ENCODE measurements at places on chromosomes 2 and 18.
A peak's percentile ranks its signal among the peaks of the same experiment; 100 is the strongest.

DNA sequence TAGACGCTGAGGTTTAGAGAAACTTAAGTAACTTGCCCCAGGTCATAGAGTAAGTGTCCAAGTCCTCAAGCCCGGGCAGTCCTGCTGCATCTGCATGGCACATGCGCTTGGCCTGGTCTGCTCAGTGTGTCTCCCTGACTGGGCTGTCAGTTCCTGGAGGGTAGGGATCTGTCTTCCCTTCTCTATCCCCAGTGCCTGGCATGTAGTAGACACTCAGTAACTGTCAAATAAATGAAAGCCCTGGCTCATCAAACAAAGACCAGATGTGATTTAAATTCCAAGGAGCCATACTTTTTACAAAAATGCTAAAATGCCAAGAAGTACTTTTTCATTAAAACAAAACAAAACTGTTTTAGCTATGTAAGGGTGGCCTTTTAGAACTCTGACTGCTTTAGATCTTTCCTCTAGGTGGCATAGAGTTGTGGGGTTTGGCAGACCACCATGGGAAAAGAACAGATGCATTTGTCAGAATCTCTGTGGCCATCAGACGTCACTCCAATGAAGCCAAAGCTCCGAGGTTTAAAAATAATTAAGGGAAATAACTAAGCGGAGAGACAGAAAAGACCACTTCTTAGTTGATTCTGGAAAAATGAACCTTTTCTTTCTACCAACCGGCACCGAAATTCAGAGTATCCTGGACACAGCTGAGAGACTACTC lies 34.0 kb downstream of the EPAS1 start:
- no peak for DNase-seq

DNA sequence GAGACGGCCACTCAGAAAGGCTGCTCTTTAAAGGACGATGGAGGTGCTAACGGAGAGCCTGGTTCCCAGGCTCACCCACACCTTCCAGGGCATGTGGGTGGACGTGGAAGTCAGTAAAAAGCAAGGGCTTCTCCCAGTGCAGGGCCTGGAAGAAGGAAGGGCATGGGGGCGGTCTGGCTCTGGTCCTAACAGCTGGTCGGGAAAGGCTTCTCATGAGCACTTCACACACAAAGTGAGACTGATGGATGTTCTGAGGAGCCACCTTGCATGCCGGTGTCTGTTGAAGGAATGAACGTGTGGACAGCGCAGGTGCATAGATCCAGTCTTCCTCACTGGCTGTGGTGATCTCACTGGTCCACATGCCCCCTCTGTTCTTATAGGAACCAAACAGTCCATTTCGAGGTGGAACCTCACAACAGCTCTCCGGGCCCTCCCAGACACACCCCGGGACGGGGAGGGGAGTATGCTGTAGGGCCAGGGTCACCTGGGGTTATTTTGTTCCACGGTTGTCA lies 90.6 kb upstream of the UXS1 start:
- no peak for DNase-seq

- no peak for DNase-seq
Measured at GRCh38 chr2:135055182-135055786, 3.2 kb downstream of the RAB3GAP1 start.

GRCh38 chr2:240511351-240512108 lies 46.3 kb downstream of the ANKMY1 start:
- DNase-seq: no peak

- DNase-seq: peak; percentile 63
Measured at GRCh38 chr2:238554468-238555315, 128.0 kb downstream of the ASB1 start.

- DNase-seq: no peak
Measured at GRCh38 chr2:235535423-235536130, 41.7 kb downstream of the AGAP1 start.

GRCh38 chr2:222606306-222606705 lies 49.6 kb downstream of the FARSB start:
- DNase-seq: no peak

DNA sequence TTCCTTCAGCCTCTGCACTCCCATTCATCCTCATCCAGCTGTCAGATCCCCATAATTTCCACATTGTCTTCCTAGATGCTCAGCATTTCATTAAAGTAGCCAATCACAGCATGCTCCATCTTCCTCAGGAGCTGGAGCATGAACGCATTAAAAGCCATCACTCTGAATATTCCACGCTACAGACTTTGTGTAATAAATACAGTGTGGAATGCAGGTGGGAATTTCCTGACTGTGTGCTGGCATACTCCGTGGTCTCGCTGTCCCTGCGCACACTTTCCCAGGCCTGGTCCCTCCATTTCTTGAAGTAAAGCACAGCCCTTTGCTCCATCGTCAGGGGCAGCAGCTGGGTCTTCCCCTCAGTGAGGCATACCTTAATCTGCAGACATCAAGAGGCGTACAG lies 123.7 kb upstream of the NCK2 start:
- no peak for DNase-seq

DNA sequence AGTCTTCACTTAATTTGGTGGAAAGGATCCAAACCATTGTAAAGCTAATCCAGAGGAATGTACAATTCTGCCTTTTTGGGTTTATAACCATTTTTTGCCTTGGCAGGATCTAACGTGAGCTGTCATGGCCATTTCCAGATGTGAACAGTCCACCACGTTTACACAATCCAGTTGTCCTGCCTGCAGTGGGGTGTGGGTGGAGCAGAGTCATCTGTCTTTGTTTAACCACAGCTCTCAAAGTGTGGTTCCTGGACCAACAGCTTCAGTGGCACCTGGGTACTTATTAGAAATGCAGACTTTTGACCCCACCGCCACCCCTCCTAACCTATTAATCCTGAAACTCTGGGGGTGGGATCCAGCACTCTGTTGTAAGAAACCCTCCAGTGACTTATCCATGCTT lies 35.9 kb downstream of the FHOD3 start:
- DNase-seq: no peak

- no peak for DNase-seq
Measured at GRCh38 chr2:17592731-17593409, 52.4 kb downstream of the VSNL1 start.

- DNase-seq: no peak
Measured at GRCh38 chr2:238486123-238486848, 59.6 kb downstream of the ASB1 start.

DNA sequence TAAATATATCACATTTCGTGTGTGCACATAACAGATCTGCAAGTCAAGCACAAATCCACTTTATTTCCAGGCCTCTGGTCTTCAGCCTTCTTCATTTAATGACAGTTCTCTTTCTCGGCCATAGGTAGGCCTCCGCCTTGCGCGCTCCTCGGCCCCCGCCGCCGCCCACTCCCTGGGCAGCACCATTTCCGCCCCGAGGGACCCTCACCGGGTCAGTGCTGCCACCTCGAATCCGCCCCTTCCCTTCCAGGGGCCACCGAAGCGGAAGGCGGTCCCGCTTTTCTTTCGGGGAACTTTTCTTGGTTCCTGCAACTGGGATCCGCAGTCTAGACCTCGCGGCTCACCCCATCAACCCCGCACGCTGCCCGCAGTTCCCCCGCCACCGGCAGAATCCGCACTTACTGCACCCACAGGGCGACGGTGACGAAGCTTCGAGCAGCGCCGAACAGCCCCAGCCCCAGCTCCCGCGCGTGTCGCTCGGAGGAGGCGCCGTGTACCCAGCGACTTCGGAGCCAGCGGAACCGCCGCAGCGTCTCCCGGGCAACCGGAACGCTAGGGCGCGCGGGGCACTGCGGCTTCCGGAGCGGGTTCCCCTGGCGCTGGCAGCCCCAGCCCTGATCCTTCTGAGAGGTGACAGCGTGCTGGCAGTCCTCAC lies at the start of gene CDKL4:
Gene CDKL4, minus strand, starts transcription at position 502 of the 655 bp plus-strand sequence.
- no peak for DNase-seq

DNA sequence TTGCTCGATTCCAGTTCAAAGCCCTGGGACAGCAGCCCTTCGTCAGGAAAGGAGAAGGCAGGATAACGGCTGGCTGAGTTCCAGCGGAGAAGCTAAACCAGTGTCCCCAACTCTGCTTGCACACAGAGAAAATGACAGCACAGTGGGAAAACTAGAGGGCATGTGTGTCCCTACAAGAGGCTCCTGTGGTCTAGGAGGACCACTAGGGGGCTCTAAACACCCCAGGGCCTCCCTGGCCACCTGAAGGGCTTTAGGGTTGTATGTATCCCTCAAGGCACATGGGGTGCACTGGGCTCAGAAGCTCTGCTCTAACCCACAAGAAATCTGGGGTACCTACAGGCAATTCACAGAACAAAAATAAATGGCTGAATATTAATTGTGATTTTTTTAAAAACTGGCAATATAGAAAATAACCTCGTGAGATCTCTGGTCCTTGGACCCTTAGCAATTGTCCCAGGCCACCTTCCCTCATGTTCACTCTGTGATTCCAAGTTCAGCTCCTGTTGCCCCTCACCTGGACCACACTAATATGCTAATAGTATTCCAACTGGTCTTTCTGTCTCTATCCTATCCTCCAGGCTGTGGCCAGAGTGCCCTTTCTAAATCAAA lies 17.5 kb downstream of the STAT1 start:
- no peak for DNase-seq

- DNase-seq: no peak
Measured at GRCh38 chr2:68715353-68716041, 19.1 kb upstream of the ARHGAP25 start.

- no peak for DNase-seq
Measured at GRCh38 chr2:135245071-135245470, 193.0 kb downstream of the RAB3GAP1 start.

GRCh38 chr2:50402654-50402960 lies 629.3 kb downstream of the NRXN1 start:
- no peak for DNase-seq

DNA sequence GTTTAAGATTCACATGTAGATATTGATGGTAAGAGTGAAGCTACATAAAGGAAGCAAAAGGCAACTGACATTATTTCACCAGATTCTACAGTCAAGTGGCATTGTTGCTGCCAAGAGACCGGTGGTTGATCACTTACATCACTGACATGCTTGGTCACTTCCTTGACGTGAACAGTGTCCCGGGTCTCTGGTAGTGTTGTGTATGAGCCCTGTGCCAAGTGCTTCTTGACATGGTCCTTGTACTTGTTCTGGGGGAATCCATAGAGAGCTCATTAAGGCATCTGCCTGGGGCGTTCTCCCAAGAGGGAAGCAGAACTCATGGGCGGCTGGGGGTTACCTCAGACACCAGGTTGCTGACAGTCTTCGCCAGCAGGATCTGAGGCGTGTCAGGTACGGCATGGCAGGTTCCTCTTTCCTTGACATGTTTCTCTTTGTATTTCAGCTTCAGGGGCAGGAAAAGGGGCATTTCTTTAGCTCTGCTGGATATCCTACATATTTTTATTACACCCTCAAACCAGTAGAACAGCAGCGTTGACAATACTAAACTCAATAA lies 116.2 kb downstream of the RIF1 start:
- no peak for DNase-seq

DNA sequence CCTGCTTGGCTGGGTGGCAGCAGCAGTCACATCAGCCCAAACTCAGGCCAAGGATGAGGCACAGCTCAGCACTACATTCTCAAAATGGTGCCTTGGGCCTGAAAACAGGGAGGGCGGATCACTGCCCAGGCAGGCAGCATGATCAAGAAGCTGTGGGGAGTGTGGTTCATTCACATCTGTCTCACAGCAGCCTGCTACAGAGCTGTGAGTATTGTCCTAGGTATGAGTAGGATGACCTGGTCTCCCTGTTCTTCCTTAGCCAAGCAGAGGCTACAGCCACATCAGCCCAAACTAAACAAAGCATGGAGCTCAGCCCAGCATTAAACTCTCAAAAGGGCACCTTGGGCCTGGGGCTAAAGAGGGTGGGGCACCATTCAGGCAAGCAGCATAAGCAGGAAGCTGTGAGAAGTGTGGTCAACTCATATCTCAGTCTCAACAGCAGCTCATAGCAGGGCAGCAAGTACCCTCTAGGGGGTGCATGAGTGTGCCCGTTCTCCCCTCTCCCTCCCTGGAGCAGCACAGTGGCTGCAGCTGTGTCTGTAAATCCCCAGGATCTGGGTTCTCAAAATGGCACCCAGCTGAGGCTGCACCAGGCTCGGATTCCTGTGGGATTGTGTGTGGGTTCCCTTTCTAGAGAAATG lies 139.6 kb downstream of the TRABD2A start:
- peak; percentile 4 for DNase-seq
